Subcutaneous adipose tissue (tissue), 4 donors: ENCODE measurements at places on chromosomes 12 and 14. TPM values are rescaled to one million over a fixed set of nuclear protein-coding genes. Genes with fewer than 3 reads are reported as not detected.

Gene TAC3
- total RNA-seq: not detected

Gene GNPNAT1
- total RNA-seq: 28.2 TPM

Gene LIN7A
- total RNA-seq: 11.1 TPM

Gene LALBA
- not detected for total RNA-seq

Gene SLC5A8
- not detected for total RNA-seq

Gene RNASE7
- total RNA-seq: not detected
